Anterior cingulate cortex (tissue), 58 donors: ENCODE measurements at places on chromosomes 3 and 15.

GRCh38 chr3:56772952-56773938 lies 28.5 kb downstream of the ARHGEF3 start:
- DNase-seq, result no peak

- DNase-seq, result no peak
Measured at GRCh38 chr3:175655351-175655750, 796.2 kb downstream of the NAALADL2 start.

DNA sequence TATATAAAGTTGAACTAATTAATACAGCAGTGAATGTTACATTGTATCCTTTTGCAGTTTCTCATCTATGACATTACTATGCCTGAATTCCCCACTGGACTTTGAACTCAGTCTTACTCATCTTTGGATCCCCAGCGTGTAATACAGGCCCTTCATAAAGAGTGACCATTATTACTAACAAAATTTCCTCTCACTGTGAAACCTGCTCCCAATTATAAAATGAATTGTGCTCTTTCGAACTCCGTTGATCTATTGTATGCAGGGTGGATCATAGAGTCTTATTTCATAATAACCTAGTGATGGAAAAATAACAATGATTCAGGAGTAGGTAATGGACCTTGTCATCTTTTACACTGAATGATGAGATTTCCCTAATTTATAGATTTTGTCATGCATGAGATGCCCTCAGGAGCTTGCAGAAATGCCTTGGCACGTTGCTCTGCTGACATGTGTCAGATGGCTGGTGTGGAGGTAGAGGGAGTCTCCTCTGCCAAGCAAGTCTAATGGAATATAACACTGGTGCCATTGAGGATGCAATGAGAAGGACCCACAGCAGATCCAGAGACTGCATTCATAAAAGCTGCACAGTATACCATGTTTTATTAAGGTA lies 25.5 kb downstream of the B3GNT5 start:
- DNase-seq, result no peak

- no peak for DNase-seq
Measured at GRCh38 chr3:153590051-153590450, 428.0 kb downstream of the RAP2B start.

DNA sequence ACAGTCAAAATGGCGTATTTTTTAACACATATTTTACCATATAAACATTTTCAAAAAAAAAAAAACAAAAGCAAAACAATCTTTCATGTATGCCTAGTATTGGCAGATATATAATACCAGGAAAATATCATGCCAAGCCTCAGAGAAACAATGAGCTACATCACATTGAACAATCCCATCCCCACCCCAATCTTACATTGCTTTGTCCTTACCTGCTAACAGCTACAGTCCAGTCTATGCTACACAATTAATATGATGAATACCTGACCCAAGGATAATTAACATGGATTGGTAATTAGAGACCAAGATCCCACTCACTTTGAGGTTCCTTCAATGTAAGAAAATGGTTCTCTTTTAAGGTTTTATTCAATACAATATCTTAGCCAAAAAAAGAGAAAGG lies 7.6 kb upstream of the SATB1 start:
- DNase-seq, result no peak

GRCh38 chr3:114496874-114497273 lies 203.0 kb downstream of the TIGIT start:
- no peak for DNase-seq

GRCh38 chr15:72199721-72200212 lies 2.2 kb upstream of the GRAMD2A start:
- peak; percentile 55 for DNase-seq

DNA sequence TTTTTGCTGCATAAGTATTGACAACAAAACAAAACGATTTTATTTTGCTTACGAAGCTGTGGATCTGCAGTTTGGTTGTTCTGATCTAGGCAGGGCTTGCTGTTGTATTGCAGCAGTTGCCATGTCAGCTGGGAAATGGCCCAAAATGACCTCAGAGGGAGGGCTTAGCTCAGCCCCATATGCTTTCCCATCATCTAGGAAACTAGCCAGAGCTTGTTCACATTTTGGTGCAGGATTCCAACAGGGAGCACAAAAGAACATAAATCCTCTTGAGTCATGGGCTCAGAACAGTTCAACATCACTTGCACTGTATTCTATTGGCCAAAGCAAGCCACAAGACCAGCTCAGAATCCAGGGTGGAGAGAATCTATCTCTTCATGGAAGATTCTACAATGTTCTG lies 42.2 kb upstream of the ROBO2 start:
- DNase-seq, result no peak

DNA sequence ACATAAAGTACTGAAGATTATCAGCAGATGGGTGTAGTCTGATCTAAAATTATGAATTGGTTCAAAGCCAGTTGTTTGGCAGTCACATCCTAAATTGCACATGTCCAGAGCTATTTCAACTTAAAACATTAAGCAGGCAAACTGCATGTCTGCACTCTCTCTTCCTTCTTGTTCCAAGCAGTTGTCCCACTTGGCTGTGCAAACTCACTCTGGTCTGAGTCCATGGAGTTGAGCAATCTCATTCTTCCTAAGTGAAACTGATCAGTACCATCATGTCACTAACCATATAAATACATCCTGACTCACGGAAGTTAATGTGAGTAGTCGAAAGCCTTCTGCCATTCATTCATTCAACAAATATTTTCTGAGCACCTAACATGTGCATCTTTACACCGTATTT lies 353.0 kb downstream of the ROBO1 start:
- DNase-seq, result no peak

- no peak for DNase-seq
Measured at GRCh38 chr3:119913021-119913420, 131.1 kb downstream of the NR1I2 start.

GRCh38 chr15:50148362-50148963 lies 29.4 kb upstream of the ATP8B4 start:
- no peak for DNase-seq

DNA sequence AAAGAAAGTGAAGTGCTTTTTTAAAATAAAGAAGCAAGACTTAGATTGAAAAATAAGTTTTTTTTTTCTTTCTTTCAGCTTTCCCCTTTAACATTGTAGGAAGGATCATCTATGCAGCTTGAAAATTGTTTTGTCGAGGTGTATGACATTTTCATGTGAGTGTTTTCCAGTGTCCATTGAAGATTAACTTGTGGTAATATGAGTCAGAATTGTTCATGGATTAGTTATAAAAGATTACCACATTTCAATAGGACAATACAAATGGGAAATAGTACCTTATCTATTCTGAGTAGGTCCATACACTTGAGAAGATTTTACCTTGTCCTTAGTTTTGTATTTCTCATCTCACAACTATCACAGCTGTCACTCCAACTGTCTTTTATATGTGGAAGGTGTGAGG lies 1234.7 kb downstream of the NSUN3 start:
- DNase-seq, result no peak

GRCh38 chr3:46495901-46496456 lies 1.8 kb upstream of the RTP3 start:
- DNase-seq, result no peak
